ENCODE measurements at places on chromosomes 7 and 10. TPM values are rescaled to one million over a fixed set of nuclear protein-coding genes. Genes with fewer than 3 reads are reported as not detected.
A peak's percentile ranks its signal among the peaks of the same experiment; 100 is the strongest.

GRCh38 chr10:50469778-50470193, 154.0 kb downstream of the SGMS1 start:
- no peak for DNase-seq

GRCh38 chr7:12054830-12055229, 156.3 kb upstream of the TMEM106B start:
- DNase-seq: no peak

DNA sequence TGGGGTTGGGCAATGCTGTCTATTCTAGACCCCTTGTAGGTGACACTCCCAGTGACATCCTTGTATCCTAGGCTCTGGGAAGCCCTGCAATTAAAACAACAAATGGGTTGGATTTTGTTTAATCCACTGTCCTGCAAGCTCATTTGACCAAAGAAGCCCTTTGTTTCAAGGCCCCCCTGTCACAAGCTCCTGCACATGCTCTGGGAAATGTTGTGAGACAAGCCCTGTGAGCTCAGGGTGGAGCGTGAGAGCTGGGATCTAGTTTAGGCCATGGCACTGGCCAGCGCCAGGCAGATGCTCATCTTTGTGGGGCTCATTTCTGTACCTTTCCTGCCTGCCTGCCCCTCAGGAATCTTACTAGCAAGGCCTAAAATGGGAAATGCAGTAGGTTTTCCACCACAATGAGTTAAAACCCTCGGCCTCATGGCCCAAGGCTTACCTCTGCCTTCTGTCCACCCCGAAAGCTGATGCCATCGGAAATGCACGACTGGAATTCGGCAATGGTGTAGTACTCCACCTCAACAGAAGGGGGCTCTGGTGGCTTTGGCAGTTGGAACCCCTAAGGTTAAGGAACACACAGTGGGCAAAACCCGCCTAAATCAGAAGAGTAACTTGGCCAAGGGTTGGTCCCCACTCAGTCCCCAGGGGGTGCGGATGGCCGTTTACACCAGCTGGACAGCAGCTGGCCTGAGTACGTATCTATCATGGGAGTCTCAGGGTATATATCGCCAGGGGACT, 112.0 kb downstream of the NEURL1 start:
- peak; percentile 89 for DNase-seq

DNA sequence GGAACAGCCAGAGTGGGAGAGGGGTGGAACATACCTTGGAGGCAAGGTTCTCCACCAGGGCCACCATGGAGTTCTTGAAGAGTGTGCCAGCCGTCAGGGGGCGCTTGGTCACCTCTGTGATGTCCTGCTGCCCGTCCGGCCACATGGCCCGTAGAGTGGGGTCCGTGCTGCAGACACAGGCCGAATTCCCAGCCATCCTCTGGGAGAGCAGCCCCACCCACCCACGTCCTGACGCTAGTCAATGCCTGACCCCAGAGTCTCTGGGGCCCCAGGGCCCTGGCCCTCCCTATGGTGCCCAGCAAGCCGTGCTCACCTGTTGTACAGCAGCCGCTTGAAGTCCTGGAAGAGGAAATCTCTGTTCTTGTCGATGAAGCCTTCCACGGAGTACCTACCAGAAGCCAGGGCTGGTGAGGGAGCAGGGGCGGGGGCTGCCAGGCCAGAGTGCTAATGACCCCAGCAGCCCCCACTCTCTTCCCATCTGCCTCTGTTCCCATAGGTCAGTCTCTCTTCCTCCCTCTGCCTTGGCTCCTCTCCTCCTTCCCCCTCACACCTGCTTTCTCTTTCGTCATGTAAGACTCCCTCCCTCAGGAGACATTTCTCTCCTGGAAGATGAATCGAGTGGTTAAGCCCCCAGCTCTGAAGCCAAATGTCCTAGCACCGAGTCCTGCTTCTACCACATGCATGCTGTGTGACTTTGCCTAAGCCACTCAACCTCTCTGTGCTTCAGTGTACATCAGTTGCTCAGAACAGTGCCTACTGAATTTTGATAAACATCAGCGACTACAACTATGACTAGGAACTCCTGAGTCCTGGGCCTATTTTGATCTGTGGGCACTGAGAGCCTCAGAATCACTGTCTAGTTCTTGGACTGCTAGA, 11.0 kb downstream of the MYO1G start:
- DNase-seq: no peak

- DNase-seq: no peak
These were observed 5.9 kb downstream of the RET start for GRCh38 chr10:43082746-43083145.

Gene RBM48
- 2.2 TPM for total RNA-seq

Gene PLOD3
- total RNA-seq: 165 TPM
